Nephron progenitor cell (in vitro differentiated cells): ENCODE measurements at places on chromosomes 12 and 14.

DNA sequence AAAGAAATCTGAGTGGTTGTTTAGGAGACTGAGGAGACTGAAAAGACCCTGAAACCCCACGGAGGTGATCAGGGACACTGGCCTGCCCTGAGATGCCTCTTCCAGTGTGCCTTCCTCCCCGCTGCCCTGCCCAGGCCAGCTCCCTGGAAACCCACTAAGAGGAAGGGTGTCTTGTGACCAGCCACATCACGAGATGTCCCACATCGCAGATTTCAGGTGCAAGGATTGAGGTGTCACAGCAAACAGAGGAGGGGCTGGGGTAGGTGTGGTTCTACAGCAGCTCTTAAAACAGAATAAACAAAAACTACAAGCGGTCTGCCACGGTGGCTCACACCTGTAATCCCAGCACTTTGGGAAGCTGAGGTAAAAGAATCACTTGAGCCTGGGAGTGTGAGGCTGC is 184.3 kb upstream of the C14orf180 start:
- DNase-seq, result no peak

DNA sequence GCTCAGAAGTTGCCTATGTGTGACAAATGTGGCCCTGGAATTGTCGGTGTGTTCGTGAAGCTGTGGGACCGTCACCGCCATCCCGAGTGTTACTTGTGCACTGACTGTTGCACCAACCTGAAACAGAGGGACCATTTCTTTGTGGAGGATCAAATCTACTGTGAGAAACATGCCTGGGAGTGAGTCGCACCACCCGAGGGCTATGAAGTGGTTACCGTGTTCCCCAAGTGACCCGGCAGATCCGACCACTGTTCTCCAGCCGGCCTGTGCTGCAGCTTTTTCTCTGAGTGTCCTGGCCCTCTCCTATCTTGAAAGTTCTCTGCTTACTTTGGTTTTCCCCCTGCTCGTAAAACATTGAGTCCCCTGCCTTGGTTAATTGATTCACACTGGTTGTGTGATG is 65.3 kb downstream of the VCPKMT start:
- no peak for DNase-seq

- DNase-seq, result no peak
Measured at GRCh38 chr12:4001841-4002240, 128.6 kb upstream of the PARP11 start.

- peak; percentile 13 for DNase-seq
Measured at GRCh38 chr12:15227004-15227679, 5.9 kb upstream of the RERG start.

DNA sequence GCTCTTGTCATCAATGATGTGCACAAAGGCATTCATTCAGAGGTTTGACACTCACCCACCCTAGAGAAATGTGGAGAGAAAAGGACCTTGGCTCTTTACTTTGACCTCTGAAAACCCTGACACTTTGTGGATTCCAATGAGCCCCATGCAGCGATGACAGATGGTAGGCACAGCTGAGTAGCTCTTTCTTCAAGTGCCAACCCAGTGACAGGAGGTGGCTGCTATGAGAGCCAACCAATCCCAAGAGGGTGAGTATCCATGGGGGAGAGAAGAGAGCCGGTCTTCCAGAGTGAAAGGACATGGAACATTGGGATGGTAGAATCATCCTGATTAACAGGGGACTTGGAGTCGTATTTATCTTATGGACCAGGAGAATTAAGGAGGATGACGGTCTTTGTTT is 17.8 kb downstream of the SLC8A3 start:
- no peak for DNase-seq

DNA sequence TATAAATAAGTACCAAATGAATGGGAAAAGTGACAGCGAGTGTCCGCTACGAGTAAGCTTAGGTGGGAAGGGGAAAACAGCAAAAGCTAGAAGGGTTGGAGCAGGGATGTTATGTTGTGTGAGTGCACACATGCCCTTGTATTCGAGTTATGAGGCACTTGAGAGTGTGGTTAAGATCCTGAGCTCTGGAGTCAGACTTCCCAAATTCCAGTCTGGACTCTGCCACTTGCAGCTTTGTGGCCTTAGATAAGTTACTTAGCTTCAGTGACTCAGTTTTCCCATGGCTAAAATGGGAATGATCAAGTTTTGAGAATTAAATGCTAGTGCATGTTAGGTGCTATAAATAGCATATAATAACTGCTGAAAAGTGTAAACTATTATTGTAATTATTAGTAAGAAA is 44.9 kb downstream of the KTN1 start:
- DNase-seq, result no peak

DNA sequence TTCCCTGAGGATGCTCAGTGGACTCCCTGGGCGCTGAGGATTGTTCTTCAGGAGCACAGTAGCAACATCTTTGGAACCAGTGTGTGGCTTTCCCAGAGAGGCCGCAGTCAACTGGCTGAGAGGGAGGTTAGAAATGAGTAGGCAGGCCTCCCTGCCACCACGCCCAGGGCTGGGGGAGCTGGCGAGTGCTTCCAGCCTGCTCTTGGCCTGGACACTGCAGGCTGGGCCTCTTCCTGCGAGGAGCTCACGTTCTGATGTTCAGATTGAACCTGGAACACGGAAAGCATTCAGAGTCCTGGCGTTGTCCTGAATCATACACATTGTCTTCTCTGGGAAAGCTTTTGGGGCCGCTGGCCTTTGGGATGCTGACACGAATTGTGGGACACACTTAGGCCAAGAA is 15.6 kb downstream of the TSPAN9 start:
- DNase-seq, result no peak

DNA sequence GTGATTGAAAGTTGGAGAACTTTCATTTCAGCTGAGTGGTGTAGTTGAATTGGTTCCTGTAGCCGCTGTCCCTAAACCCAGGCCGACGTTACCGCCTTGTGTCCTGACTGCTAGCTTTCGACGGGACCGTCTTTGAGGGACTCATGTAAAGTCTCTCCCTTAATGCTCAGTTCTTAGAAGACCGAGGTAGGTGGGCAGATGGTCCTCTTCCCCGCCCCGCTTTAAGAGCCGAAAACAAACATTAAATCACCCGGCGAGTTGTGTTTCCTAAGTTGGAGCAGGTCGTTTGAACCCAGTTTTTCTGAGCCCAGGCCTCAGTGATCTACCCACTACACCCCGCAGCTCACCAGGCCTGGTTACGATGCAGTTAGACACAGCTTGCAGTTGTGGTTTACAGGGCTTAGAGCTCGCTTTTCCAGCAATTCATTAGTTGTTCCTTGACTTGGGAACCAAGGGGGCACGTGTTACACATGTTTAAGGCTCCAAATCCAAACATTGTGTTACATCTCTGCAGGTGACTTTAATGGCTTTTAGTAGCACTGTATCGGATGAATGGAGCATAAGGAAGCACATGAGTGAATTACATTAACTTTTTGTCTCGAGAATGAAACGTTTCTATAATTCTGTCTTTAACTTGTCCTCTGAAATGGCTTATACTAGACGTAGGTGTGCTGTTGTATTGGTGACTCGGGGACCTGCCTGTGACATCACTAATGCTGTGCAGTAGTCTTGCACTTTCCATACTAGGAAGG is 790 bp downstream of the NEDD1 start:
- DNase-seq, result peak; percentile 20

DNA sequence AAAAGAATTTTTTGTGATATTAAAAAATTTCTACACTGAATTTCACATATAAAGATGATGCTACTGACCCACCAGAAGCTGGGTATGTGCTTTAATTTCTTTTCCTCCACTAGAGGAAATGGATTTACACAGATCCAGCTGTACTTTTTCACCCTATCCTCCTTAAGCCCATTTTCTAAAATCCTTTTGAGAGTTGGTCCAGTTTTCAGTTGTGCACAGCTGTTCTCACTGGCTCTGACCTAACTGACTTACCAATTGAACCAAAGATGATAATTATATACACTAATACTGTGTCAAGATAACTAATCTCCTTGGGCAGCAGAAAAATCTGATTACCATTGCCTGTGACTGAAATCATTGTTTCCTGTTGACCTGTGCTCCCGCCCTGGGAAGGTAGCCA is 108.5 kb downstream of the ZFC3H1 start:
- no peak for DNase-seq

GRCh38 chr12:16036073-16036472 is 124.9 kb downstream of the DERA start:
- no peak for DNase-seq

DNA sequence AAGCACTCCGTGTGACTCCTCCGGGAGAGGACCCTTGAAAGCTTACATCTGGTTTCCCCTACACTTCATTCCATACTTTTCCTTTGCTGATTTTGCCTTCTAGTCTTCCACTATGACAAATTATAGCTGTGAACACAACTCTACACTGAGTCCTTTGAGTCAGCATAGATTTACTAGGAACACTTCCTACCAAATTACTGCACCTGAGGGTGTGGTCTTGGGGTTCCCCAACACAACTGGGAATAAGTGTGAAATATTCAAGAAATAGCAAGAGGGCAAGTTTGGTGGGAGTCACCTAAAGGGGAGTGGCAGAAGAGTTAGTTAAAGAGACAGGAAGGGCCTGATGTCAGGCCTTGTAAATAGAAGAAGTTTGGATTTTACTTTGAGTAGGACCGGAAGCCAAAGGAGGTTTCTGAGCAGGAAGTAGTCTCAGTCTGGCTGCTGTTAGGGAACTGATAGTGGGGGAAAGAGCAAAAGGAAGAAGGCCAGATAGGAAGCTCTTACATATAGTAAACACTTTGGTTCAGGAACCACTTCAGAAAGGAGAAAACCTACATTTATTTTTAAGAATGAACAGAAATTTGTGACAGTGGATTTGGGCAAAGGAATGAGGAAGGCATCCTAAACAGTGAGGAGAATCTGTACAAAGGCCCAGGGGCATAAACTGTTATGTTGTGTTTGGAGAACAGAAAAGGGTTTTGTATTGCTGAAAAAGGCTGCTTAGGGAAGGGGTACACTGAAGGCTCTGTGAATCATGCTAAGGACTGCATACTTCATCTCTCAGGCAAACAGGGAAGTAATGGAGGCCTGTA is 14.2 kb downstream of the SEL1L start:
- DNase-seq, result no peak

GRCh38 chr14:105087963-105088811 is 23.0 kb upstream of the GPR132 start:
- peak; percentile 83 for DNase-seq

GRCh38 chr12:49133014-49133413 is 1.8 kb upstream of the TUBA1B start:
- no peak for DNase-seq

DNA sequence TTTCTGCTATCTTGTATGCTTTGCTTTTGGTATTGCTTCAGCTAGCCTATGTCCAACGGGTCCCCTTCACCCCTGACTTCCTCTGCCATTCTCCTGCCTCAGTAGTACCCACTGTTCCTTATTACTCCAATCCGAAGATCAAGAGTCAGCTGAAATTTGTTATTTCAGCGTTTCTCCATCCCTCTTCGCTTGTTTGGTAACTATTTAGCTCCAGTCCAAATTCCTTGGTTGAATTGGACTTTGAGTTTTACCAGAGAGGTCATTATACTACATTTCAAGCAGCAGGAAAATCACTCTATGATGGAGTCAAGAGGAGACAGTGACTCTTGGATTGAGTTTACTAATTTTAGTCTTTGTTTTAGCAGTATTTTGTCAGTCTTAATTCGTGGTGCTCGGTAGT is 4.5 kb downstream of the ETFBKMT start:
- no peak for DNase-seq

DNA sequence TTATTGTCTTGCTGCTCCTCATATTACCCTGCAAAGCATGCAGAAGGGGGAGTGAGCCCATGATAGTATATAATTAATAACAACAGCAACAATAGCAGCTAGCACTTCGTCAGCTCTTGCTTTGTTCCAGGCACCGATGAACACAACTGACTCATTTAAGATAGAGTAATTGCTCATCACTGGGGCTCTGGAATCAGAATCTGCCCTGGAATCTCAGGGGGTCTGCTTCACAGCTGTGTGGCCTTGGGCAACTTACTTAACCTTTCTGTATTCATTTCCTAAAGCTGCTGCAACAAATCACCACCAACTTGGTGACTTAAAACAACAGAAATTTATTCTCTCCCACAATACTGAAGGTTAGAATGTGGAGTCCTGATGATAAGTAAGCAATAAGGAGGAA is 55.0 kb upstream of the PSMC1 start:
- DNase-seq, result no peak

DNA sequence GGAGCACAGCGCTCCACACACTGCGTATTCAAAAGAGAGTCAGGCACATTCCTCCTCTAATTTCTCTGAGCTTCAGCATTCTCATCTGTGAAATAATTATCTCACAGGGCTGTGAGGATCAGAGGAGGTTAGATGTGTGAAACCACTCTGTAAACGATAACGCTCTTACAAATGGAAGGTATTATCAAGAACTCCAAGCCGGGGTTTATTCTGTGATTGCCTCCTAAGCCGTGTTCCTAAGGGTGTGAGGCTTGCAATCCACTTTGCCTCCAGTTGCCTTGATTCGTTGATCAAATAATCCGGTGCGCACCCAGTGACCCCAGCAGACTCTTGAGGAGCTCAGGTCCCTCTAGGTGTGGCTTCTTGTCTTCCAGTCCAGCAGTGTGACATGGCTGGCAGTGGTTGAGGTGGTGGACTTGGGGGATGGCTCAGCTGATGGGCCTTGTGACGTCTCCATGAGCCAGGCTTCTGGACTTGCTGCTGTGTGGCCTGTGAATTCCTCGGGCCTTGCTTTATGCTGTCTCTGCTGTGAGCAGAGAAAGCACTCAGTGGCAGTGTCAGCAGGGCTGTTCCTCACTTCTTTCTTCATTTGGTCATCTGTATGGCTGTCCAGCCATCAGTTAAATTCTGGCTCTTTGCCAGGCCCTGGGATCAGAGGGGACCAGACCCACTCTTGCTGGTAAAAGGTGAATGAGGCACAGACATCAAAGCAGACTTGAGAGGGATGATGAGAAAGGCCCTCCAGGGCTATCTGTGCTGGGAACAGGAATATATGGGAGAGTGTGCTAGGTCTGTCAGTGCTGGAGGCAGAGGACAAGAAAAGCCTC is 71.0 kb downstream of the SLC25A47 start:
- DNase-seq, result no peak

GRCh38 chr12:94078138-94078723 is 70.1 kb upstream of the PLXNC1 start:
- DNase-seq, result no peak

GRCh38 chr12:561908-562593 is 101.2 kb downstream of the NINJ2 start:
- no peak for DNase-seq

GRCh38 chr14:21891921-21892320 is 218.3 kb upstream of the OR4E1 start:
- no peak for DNase-seq

DNA sequence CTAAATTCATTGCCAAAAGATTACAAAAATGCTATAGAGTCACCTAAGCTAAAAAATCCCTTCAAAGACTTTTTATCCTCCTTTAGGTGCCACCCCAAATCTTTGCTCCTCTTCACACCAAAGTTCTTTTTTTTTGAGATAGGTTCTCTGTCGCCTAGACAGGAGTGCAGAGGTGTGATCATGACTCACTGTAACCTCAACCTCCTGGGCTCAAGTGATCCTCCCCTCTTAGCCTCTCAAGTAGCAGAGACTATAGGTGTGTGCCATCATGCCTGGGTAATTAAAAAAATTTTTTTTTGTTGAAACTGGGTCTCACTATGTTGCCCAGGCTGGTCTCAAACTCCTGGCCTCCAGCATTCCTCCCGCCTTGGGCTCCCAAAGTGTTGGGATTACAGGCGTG is 47.9 kb downstream of the WDHD1 start:
- DNase-seq, result no peak

- DNase-seq, result no peak
Measured at GRCh38 chr14:104731320-104732294, 7.6 kb downstream of the ADSS1 start.
